ENCODE measurements at places on chromosomes 16 and 17. TPM values are rescaled to one million over a fixed set of nuclear protein-coding genes. Genes with fewer than 3 reads are reported as not detected.

The RUNDC3A gene
- 282 TPM for total RNA-seq

The HOXB6 gene
- total RNA-seq, result not detected

The CDRT15L2 gene
- total RNA-seq, result not detected

The RGS11 gene
- 18.2 TPM for total RNA-seq

The TLCD1 gene
- 8.2 TPM for total RNA-seq

The GAS2L2 gene
- 0.27 TPM for total RNA-seq

The CXCL16 gene
- total RNA-seq, result not detected

The CLEC3A gene
- total RNA-seq, result not detected

DNA sequence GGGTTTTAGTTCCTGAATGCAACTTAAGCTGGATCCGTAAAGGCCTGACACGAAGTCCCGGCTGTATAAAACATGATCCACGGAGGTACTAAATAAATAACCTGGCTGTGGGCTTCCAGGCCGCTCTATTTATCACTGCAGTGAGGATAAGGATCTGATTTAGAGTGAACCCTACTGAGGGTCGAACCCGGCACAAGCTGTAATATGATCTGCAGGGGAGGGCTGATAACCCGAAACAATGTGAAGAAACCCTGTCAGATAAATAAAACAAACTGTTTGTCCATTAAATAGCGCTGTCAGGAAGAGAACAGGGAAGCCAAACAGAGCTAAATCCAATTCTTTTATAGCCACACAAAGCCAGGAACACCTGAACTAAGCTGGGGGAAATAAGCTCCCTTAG lies 375.6 kb upstream of the SALL1 start:
- no peak overlapping the region for H3K4me3 ChIP-seq
- peak overlapping the region; percentile 73 for H3K27ac ChIP-seq
- H3K36me3 ChIP-seq, result peaks cover 9% of the 10 kb centered on the region
- H3K4me1 ChIP-seq, result peaks cover 23% of the 10 kb centered on the region

GRCh38 chr17:61065263-61065773 lies 334.3 kb upstream of the TBX2 start:
- peaks cover 5% of the 10 kb centered on the region for H3K4me1 ChIP-seq
- no peak for DNase-seq
- no peak overlapping the region for H3K27ac ChIP-seq
- H3K36me3 ChIP-seq, result no peaks in the 10 kb centered on the region

- peaks cover 9% of the 10 kb centered on the region for H3K27me3 ChIP-seq
- peaks cover 14% of the 10 kb centered on the region for H3K36me3 ChIP-seq
- peaks cover 15% of the 10 kb centered on the region for H3K4me1 ChIP-seq
- no peak for DNase-seq
- H3K27ac ChIP-seq, result no peak overlapping the region
Measured at GRCh38 chr17:77677211-77677610, 281.3 kb upstream of the TNRC6C start.

DNA sequence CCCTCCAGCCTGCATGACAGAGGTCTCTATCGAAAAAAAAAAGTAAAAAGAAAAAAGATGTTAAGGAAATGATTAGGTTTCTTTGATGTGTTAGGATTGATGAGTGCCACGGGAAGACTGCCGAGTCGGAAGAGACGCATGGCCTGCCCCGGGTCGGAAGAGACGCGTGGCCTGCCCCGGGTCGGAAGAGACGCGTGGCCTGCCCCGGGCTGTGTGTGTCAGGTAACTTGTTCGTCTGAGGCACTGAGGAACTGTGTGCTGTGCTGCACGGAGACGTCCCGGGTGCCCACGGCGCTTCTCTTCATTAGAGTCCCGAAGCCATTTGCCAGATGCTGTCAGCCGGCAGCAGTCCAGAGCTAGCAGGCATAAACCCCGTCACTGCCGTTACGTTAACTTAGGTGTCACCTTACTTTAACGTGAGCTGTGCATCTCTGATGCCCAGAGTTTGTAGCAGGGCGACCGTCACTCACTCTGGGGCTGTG lies 40.5 kb upstream of the FASN start:
- H3K4me1 ChIP-seq, result peaks cover 7% of the 10 kb centered on the region
- no peaks in the 10 kb centered on the region for H3K27me3 ChIP-seq
- peaks cover 3% of the 10 kb centered on the region for H3K36me3 ChIP-seq

GRCh38 chr16:22681554-22682291 lies 132.2 kb upstream of the HS3ST2 start:
- peak overlapping the region; percentile 72 for H3K4me3 ChIP-seq
- peaks cover 35% of the 10 kb centered on the region for H3K4me1 ChIP-seq
- H3K27ac ChIP-seq, result no peak overlapping the region
- peaks cover 6% of the 10 kb centered on the region for H3K27me3 ChIP-seq

GRCh38 chr16:28596840-28597691 lies at the start of gene SULT1A2:
SULT1A2 (minus strand) TSS chr16:28597050; CDS start chr16:28595930, 1,120 bp downstream.
- H3K4me1 ChIP-seq, result no peaks in the 10 kb centered on the region
- H3K27ac ChIP-seq, result no peak within 1 kb of the TSS
- no peak for DNase-seq
- H3K36me3 ChIP-seq, result no peaks in the 10 kb centered on the region

DNA sequence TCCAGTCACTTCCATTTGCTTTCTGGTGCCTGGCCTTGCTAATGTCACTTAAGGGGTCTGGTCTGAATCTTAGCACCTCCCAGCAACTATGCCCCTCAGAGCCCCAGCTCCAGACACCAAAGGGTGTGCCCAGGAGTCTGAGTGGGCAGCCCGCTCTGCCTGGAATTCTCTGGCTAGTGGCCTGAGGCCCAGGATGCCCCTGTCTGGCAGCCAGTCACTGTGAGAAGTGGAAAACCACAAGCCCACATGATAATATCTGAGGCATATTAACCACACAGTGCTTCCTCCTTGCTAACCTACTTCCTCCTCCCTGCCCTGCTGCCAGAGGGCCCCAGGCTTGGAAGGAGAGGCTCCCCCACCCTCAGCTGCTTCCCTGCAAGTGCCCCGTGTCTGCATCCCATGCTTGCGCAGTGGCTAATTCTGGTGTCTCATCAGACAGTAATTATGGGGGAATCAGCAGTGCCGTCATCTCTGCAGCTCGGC lies 14.0 kb downstream of the SRCIN1 start:
- no peak for DNase-seq
- H3K27ac ChIP-seq, result peak overlapping the region; percentile 93
- peaks cover 24% of the 10 kb centered on the region for H3K27me3 ChIP-seq
- H3K4me1 ChIP-seq, result peaks cover 52% of the 10 kb centered on the region
- peak overlapping the region; percentile 81 for H3K4me3 ChIP-seq

- H3K4me1 ChIP-seq, result no peaks in the 10 kb centered on the region
- H3K36me3 ChIP-seq, result no peaks in the 10 kb centered on the region
- H3K27ac ChIP-seq, result no peak overlapping the region
- H3K4me3 ChIP-seq, result no peak overlapping the region
- H3K27me3 ChIP-seq, result peaks cover 6% of the 10 kb centered on the region
Measured at GRCh38 chr17:9018726-9019125, 2.6 kb upstream of the NTN1 start.

DNA sequence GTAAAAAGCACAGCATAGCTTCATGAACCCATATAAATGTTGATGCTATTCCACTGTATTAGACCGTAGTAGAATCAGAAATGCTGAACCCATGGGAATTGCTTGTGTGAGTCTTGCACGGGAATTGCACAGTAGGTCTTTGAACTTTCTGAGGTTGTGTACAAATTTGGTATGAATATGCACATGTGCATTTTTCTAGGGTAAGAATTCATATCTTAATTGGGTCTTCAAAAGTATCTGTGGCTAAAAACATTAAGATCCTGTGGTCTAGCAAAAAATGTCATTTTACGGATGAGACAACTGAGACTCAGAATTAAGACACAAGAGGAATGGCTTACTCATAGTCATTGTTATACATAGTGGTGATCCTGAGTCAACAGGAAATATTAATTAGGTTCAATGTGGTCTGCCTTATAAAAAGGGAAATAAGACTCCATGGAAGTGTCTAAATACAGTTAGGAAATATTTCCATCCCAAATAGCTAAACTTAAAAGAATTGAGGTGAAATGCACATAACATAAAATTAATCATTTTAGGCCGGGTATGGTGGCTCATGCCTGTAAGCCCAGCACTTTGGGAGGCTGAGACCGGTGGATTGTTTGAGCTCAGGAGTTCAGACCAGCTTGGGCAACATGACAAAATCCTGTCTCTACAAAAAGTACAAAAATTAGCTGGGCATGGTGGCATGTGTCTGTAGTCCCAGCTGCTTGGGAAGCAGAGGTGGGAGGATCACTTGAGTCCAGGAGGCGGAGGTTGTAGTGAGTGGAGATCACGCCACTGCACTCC lies 22.8 kb downstream of the TAOK1 start:
- DNase-seq, result no peak
- no peaks in the 10 kb centered on the region for H3K36me3 ChIP-seq
- no peak overlapping the region for H3K27ac ChIP-seq
- H3K27me3 ChIP-seq, result peaks cover 1% of the 10 kb centered on the region
- H3K4me1 ChIP-seq, result peaks cover 12% of the 10 kb centered on the region

GRCh38 chr17:48724251-48725003 lies 1.4 kb downstream of the PRAC2 start:
- H3K36me3 ChIP-seq, result peaks cover 3% of the 10 kb centered on the region
- H3K27me3 ChIP-seq, result peaks cover 52% of the 10 kb centered on the region
- no peak overlapping the region for H3K27ac ChIP-seq
- H3K4me3 ChIP-seq, result peak overlapping the region; percentile 32
- peak; percentile 92 for DNase-seq

GRCh38 chr17:20032636-20033035 lies 23.5 kb downstream of the SPECC1 start:
- H3K27ac ChIP-seq, result no peak overlapping the region
- DNase-seq, result no peak
- H3K36me3 ChIP-seq, result no peaks in the 10 kb centered on the region

- no peak for DNase-seq
- H3K4me1 ChIP-seq, result no peaks in the 10 kb centered on the region
- H3K36me3 ChIP-seq, result peaks cover 7% of the 10 kb centered on the region
- peaks cover 2% of the 10 kb centered on the region for H3K27me3 ChIP-seq
- H3K4me3 ChIP-seq, result no peak overlapping the region
- no peak overlapping the region for H3K27ac ChIP-seq
Measured at GRCh38 chr16:5928476-5929065, 831.0 kb upstream of the EEF2KMT start.

Measured in glutamatergic neuron (in vitro differentiated cells).